ENCODE measurements at places on chromosomes 2 and 18.

DNA sequence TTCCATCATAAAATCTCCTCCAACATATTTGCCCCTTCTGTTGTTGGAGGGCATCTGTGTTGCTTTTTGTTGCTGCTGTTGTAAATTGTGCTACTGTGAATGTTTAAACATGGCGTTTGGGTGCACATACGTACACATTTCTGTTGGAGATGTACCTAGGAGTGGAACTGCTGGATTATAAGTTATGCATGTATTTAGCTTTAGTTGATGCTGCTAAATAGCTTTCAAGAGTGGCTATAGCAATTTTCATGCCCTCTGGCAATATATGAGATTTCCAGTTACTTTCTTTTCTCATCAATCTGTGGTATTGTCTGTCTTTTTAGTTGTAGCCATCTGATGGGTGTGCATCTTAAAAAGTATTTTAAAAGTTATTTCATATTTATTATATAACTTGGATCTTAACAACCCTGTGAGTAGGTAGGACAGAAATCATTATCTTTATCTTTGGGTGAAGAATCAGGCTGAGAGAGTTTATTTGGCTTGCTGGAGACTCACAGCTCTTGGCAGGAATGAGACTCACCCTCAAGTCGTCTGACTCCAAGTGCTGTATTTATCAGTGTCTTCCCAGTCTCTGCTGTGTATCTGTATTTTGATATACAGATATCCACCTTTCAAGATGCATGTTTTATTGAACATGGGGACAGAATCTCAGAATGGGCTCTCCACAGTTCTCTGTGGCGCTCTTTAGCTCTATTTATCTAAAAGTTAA, 16.9 kb downstream of the ZNF236 start:
- no peak for DNase-seq

DNA sequence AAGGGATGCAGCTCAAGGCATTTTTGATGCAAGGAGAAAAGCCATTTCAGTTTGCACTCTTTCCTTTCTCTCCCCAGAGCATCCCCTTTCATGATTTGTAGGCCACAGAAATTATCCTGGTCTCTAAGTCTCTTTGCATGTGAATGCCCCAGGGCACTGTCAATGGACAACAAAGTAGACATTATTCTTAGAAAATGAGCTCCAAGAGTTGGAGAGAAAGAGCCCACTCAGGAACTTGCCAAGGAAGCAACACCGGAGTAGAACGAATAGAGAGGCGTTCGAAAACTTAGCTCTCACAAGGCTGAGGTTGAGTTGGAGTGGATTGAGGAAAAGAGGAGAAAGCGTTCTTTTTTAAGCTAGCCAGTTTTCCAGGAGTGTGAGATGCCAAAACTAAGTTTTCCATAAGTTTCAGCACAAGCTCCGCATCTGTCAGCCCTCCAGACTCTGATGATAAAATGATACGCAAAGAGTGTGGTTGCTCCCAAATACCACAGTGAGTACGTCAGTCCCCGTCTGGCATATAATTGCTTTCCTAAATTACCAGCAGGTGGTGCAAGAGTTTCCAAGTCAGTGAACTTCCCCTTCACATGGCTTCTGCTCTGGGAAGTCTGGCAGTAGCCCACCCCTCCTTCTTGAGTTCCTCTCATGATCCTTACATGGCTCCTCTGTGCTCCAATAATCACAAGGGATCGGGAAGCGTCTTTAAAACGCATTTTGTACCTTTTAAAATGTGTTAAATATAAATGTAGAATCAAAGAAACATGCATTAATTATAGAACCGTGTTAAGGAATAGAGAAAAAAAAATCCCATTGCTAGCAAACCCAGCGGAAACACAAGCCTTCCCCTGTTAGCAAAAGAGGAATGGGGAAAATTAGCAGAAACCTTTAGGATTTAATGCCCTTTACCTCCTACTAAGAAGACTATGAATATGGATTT, 1060.6 kb upstream of the FANCL start:
- DNase-seq: peak; percentile 41

DNA sequence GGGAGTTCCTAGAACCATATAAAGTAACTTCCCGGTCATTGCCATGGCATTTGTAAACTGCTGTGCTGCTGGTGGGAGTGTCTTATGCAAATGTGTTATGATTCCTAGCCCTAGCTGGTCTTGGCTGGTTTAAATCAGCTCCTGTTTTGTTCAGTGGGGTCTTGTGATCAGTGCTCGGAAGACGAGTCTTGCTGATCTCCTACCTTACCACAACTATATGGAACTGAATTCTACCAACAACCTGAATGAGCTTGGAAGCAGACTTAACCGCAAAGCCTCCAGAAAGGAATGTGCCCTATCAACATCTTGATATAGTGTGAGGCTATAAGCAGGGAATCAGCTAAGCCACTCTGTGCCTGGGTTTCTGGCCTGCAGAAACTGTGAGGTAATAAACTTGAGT, 33.5 kb downstream of the POLE4 start:
- no peak for DNase-seq

DNA sequence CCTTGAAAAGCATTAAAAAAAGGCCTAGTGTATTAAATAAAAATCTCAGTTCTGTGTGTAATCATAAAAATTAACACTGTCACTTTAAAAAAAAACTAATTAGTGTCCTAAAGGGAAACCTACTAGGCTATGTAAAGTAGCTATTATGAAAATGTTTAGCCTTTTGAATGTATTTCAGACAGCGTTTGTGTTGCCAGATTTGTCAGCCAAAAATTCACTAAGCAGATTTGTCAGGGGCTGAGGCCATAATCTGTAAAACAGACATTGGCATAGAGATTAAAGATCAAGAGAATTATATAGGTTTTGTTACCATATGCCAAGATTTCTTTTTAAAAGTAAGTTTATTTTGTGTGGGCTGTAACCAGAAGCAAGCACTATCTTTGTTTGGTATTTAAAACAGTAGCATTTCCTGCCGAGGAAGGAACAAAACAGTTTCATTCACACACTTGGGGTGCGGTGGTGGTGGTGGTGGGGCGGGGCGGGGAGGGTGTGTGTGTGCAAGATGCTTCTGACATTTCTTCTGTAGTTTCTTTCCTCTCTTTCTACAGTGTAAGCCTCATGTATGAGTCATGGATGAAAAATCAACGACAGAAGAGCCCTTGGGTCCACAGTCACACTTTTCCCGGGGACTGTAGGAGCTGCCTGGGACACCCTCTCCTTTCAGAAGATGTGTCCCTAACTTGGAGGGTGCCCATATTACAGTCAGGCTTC, 328.5 kb upstream of the FANCL start:
- no peak for DNase-seq

DNA sequence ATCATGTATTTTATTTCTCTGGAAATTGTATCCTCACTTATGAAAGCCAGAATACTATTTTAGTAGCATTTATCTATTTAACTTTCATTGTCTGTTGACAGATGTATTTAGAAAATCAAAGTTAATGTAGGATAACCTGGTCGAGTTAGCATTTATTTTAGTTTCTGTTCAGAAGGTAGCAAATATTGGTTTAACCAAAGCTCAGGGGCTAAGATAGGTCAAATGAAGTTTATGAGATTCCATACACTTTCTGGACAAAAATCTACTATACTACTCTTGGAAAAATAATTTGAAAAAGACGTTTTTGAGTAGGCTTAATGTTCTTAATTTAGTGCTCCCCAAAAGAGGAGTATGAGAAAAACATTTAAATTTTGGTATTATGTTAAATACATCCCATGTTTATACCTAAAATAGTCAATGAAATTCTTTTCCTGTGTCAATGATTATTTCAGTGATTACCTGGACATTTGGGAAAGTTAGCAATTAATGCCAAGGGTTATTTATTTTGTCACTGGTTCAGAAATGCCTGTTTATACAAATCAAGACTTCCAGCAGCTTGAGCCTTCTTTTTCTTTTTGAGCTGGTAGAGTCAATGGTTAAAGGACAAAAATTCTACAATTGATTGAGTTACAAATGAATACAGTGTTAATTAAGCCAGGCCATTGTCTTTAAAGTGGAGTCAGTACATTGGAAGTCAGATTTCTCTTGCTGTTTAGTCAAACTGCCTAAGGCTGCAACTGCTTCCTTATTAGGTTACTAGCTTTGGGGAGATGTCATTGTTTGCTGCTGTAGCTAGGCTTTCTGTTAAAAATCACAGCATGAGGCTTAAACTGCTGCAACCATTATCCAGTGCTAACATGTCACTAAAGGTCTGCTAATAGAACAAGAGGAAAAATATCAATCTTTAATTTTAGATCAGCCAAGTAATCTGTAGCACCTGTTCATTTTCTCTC, 182.3 kb downstream of the CAMKMT start:
- no peak for DNase-seq

DNA sequence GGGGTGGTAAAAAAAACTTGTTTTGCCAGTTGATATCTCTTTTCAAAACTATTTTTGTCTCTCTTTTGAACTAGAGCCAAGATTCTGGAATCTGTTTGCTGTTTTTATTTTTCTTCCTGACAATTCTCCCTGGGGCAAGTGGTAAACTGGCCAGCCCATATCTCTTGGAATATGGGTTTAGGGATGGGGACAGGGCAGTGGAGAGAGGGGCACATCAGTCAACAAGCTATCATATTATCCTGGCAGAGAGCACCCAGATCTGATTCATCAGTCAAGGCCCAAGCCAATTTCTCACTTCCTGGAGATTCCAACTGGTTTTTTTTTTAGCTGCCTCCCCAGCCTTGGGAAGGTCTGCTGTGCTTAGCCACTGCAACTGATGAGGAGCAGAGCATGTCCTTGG, 52.3 kb downstream of the ARHGAP28 start:
- DNase-seq: no peak

GRCh38 chr2:85935746-85936208, 47.0 kb upstream of the ST3GAL5 start:
- no peak for DNase-seq

GRCh38 chr2:131584940-131585339, 57.3 kb downstream of the CCDC74A start:
- no peak for DNase-seq

- DNase-seq: no peak
Measured at GRCh38 chr2:9665898-9666297, 35.1 kb upstream of the YWHAQ start.

GRCh38 chr18:45034179-45034578, 353.5 kb downstream of the SETBP1 start:
- no peak for DNase-seq

- DNase-seq: no peak
Measured at GRCh38 chr2:234966340-234966739, 14.5 kb downstream of the SH3BP4 start.

DNA sequence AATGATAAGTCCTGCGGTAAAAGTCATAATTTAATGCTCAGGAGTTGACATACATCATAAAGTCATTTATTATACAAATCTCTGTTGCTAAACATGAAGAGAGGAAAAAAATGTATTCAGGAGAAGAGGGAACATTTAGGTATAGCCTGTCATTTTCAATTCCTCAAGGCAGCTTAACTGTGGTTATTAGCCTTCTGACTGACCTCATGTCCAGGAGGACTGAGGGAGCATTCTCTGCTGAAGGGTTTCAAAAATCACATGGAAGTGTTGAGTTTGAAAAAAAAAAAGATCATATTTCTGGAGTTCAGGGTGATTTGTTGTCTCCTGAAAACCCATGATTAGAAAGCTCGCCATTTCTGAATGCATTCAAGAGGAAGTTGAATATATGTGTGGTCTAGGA, 1371.1 kb upstream of the LRRTM1 start:
- DNase-seq: no peak

DNA sequence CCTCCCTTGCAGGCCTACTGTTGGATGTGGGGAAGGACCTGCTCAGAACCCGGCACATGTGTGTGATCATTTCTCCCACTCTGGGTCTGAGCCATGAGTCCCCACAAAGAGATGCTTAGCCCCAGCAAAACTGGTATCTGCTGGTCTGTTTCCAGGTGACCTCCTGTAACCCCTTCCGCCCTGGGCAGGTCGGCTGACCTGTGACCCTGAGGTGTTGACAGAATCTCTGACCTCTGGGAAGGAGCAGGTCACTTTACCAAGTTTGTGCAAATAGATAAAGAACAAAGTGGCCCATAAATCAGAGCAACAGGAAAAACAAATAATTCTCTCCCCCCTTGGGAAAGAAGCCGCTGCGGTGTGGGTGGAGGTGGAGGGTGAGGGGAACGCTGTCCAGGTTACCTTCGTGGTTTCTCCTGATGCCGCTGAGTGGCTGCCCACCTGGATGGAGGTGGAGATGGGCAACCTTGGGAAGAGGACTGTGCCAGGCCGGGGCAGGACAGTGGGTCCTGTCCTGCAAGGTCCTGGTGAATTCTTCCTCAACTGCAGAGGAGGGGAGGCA, 174.0 kb upstream of the MYCN start:
- DNase-seq: no peak

DNA sequence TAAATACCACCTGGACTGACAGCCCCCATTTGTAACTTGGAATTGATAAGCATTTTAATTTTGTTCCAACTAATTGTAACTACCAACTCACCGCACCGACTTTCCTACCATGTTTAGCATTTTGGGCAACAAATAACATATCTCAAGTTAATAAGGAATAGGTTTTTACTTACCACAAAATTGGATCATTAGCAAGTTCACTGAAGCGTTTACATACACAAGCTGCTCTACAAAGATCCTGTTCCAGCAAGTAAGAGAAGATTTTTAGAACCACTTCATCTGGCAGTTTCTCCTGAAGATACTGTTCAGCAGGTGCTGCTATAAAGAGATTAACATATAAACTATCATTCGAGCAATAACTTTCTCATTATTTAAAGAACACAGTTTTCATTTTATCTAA, 55.7 kb downstream of the MSH6 start:
- no peak for DNase-seq

DNA sequence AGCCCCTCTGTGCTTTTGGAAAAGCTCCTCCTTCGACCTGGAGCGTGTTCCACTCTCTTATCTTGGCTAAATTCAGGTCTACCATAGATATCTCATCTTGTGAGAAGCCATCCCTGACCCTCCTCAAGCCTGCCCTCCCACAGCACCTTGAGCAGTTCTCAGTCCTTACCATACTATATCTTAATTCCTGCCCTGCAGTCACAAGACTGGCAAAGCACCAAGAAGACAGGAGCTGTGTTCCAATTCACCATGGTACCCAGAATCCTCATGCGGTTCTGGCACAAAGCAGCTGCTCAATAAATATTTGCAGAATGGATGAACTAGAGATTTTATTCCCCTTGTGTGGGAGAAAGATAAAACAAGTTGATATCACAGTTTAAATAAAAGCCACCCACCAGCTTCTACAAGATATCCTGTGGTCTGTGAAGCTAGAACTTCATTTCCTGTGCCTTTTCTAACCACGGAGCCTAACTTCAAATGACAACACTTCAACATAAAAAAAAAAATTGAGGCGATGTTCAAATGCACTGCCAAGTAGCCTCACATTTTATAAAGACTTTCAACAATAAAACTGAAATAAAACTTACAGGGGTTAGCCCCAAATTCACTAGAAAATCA, 19.5 kb downstream of the MARCHF4 start:
- no peak for DNase-seq

- no peak for DNase-seq
Measured at GRCh38 chr2:55115761-55116597, 65.7 kb upstream of the RTN4 start.

DNA sequence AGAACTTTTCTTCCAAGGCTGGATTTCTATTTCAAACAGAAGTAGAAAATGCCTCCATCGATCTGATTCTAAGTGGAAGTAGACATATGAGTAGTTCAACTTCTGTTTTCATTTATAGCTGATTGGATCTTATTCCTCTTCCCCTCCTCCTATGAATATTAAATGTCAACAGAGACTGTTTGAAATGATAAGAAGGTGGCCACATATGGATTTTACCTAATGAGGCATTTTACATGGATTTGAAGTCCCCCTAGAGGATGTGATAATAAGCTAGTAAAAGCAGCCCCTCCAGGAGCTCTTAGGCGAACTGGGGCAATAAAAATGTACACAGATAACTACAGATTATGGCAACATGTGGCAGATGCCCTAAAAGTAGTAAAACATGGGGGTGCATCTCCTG, 71.0 kb downstream of the UPP2 start:
- DNase-seq: no peak

- no peak for DNase-seq
Measured at GRCh38 chr2:108988076-108988795, 784 bp downstream of the EDAR start.
